ENCODE measurements at places on chromosomes 13 and 19. TPM values are rescaled to one million over a fixed set of nuclear protein-coding genes. Genes with fewer than 3 reads are reported as not detected.

Gene VMAC
- total RNA-seq: 12.5 TPM

Gene KLF2
- total RNA-seq: 42.2 TPM

Gene SHC2
- 119 TPM for total RNA-seq

Gene DLEU7
- not detected for total RNA-seq

Gene ZNF823
- total RNA-seq: 4.7 TPM

Gene CEACAM19
- total RNA-seq: 5.3 TPM

Gene PPM1N
- not detected for total RNA-seq

Gene KPNA3
- 10.9 TPM for total RNA-seq

Gene ESD
- total RNA-seq: 45.4 TPM

Gene RAB4B
- total RNA-seq: 20.4 TPM

DNA sequence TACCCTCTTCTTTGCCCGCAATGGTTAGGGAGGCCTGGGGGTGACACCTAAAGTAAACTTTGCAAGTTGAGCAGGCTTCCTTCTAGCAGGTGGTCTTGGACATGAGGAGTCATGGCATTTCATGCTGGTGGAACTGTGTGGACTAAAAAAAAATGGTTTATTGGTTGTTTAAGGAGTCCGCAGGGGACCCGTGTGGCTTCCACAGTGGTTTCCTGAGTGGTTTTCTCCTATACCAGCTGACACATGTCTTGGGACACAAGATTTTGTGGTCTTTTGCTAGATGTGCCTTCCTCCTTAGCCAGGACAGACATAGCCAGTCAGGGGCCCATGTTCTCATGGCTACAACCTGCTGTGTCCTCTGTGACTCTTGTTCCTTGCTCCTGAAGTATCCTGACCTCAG lies 1.5 kb downstream of the ZNF543 start:
- no peak overlapping the region for H3K4me3 ChIP-seq
- H3K27me3 ChIP-seq: peaks cover 8% of the 10 kb centered on the region
- H3K27ac ChIP-seq: no peak overlapping the region
- H3K36me3 ChIP-seq: peaks cover 6% of the 10 kb centered on the region

GRCh38 chr19:41977916-41978315 lies 16.1 kb downstream of the ATP1A3 start:
- no peaks in the 10 kb centered on the region for H3K36me3 ChIP-seq
- H3K27me3 ChIP-seq: no peaks in the 10 kb centered on the region
- no peak for DNase-seq
- H3K4me1 ChIP-seq: no peaks in the 10 kb centered on the region
- no peak overlapping the region for H3K4me3 ChIP-seq

DNA sequence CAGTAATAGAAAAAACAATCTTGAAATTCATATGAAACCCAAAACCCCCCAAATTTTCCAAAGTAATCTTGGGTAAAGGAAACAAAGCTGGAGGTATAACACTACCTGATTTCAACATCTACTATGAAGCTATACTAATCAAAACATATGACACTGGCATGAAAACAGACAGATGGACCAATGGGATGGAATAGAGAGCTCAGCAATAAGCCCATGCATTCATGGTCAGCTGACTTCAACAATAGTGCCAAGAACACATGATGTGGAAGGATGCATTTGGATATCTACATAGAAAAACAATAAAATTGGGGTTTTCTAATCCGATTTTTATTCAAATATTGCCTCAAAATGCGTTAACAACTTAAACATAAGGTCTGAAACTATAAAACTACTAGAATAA lies 32.2 kb upstream of the ZNF766 start:
- H3K27ac ChIP-seq: no peak overlapping the region
- DNase-seq: no peak
- H3K27me3 ChIP-seq: no peaks in the 10 kb centered on the region
- H3K4me1 ChIP-seq: no peaks in the 10 kb centered on the region

DNA sequence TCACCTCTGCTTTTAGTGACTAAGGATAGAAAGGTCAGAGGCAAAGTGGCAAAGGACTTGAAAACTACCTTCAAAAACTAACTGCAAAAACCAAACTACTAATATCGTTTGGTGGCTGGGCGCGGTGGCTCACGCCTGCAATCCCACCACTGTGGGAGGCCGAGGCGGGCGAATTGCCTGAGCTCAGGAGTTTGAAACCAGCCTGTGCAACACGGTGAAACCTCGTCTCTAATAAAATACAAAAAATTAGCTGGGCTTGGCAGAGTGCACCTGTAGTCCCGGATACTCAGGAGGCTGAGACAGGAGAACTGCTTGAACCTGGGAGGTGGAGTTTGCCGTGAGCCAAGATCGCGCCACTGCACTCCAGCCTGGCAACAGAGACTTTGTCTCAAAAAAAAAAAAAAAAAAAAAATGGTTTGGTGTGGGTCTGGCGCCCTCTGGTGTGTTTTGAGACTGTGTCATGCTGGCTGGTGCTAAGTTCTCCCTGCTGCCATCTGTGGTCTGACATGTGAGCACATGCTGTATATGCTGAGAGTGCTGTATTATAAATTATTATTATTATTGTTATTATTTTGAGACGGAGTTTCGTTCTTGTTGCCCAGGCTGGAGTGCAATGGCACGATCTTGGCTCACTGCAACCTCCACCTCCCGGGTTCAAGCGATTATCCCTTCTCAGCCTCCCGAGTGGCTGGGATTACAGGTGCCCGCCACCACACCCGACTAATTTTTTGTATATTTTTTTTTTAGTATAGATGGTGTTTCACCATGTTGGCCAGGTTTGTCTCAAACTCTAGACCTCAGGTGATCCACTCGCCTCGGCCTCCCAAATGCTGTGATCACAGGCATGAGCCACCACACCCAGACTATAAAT lies 36.0 kb upstream of the RNF17 start:
- no peak overlapping the region for H3K27ac ChIP-seq
- no peaks in the 10 kb centered on the region for H3K27me3 ChIP-seq
- no peaks in the 10 kb centered on the region for H3K36me3 ChIP-seq
- peak; percentile 83 for DNase-seq

DNA sequence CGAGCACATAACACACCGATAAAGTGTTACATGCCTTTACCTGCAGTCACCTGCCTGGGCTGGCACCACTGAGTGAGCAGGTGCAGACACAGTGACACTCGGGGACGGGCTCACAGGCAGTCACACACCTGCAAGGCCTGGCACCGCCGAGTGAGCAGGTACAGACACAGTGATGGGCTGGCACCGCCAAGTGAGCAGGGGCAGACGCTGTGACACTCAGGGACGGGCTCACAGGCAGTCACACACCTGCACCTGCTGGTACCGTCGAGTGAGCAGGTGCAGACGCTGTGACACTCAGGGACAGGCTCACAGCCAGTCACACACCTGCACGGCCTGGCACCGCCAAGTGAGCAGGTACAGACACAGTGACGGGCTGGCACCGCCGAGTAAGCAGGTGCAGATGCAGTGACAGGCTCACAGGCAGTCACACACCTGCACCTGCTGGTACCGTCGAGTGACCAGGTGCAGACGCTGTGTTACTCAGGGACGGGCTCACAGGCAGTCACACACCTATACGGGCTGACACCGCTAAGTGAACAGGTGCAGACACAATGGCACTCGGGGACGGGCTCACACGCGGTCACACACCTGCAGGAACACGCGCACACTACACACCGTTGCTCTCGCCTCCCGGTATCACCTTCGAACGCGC lies 470 bp downstream of the ZNF835 start:
- H3K36me3 ChIP-seq: no peaks in the 10 kb centered on the region
- H3K4me3 ChIP-seq: no peak overlapping the region
- peak; percentile 82 for DNase-seq
- peaks cover 10% of the 10 kb centered on the region for H3K4me1 ChIP-seq
- H3K27ac ChIP-seq: peak overlapping the region; percentile 53
- no peaks in the 10 kb centered on the region for H3K27me3 ChIP-seq

GRCh38 chr19:17243211-17243829 lies 2.4 kb downstream of the NR2F6 start:
- H3K4me1 ChIP-seq: peaks cover 69% of the 10 kb centered on the region
- peak overlapping the region; percentile 44 for H3K4me3 ChIP-seq
- H3K36me3 ChIP-seq: no peaks in the 10 kb centered on the region
- peak overlapping the region; percentile 80 for H3K27ac ChIP-seq

DNA sequence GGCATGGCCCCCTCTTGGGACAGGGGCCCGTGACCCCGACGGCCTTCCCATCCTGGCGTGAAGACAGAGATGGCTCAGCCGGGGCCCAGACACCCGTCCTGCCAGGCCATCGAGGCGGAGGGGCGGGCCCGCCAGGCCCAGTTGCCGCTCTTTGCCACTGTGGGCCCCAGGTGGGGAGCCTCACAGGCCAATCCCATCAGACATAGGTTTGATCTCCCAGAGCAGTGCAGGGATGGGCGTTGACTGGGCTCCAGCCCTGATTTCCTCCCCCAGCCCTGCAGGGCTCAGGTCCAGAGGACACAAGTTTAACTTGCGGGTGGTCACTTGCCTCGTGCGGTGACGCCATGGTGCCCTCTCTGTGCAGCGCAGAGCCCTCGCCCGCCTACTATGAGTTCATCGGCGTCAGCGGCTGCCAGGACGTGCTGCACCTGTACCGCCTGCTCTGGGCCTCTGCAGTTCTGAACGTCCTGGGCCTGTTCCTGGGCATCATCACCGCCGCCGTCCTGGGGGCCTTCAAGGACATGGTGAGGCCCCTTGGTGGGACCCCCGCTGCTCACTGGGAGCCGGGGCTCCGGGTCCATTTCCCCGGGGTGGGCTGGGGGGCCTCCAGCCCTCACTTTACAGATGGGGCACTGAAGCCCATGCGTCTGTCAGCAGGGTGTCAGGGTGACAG lies 42.4 kb downstream of the TMEM255B start:
- H3K4me1 ChIP-seq: no peaks in the 10 kb centered on the region
- no peaks in the 10 kb centered on the region for H3K27me3 ChIP-seq
- no peak overlapping the region for H3K4me3 ChIP-seq
- no peak for DNase-seq
- no peaks in the 10 kb centered on the region for H3K36me3 ChIP-seq

GRCh38 chr19:51131780-51132680 lies 7.3 kb downstream of the SIGLEC9 start:
- no peak for DNase-seq
- H3K36me3 ChIP-seq: no peaks in the 10 kb centered on the region
- H3K4me1 ChIP-seq: peaks cover 8% of the 10 kb centered on the region
- no peak overlapping the region for H3K4me3 ChIP-seq
- peak overlapping the region; percentile 8 for H3K27ac ChIP-seq

- no peaks in the 10 kb centered on the region for H3K4me1 ChIP-seq
- H3K36me3 ChIP-seq: no peaks in the 10 kb centered on the region
- H3K27ac ChIP-seq: no peak overlapping the region
- no peak for DNase-seq
- no peaks in the 10 kb centered on the region for H3K27me3 ChIP-seq
Observed at GRCh38 chr13:77514336-77514726, 21.2 kb upstream of the SCEL start.

GRCh38 chr13:93118081-93118615 lies 108.5 kb upstream of the GPC6 start:
- no peak overlapping the region for H3K27ac ChIP-seq
- no peaks in the 10 kb centered on the region for H3K27me3 ChIP-seq
- no peak for DNase-seq
- H3K4me3 ChIP-seq: no peak overlapping the region

GRCh38 chr19:48424694-48425219 lies 21.0 kb upstream of the GRWD1 start:
- H3K36me3 ChIP-seq: no peaks in the 10 kb centered on the region
- H3K27me3 ChIP-seq: no peaks in the 10 kb centered on the region

DNA sequence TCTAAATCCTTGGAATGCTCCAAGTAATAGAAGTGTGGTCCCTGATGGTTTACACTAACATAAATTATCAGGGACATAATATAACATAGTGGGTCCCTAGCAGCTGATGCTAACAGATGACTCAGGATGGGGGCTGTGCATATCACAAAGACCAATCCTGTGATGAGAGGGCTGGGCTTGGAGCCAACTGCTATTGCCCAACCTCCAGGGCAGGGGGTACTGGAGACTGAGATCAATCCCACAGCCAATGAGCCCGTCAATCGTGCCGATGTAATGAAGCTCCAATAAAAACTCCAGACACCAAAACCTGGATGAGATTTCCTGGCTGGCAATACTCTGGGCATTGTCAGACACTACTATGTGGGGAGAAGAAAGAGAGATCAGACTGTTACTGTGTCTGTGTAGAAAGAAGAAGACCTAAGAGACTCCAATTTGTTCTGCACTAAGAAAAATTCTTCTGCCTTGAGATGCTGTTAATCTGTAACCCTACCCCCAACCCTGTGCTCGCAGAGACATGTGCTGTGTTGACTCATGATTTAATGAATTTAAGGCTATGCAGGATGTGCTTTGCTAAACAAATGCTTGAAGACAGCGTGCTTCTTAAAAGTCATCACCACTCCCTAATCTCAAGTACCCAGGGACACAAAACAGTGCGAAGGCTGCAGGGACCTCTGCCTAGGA lies 33.4 kb downstream of the ABCC4 start:
- peaks cover 16% of the 10 kb centered on the region for H3K4me1 ChIP-seq
- no peak overlapping the region for H3K4me3 ChIP-seq
- DNase-seq: no peak
- H3K27ac ChIP-seq: no peak overlapping the region
- no peaks in the 10 kb centered on the region for H3K27me3 ChIP-seq
- H3K36me3 ChIP-seq: no peaks in the 10 kb centered on the region

- peaks cover 23% of the 10 kb centered on the region for H3K4me1 ChIP-seq
- H3K36me3 ChIP-seq: no peaks in the 10 kb centered on the region
- no peaks in the 10 kb centered on the region for H3K27me3 ChIP-seq
Observed at GRCh38 chr19:12885749-12886650, 1.0 kb downstream of the KLF1 start.

GRCh38 chr13:75934889-75935288 lies 298.8 kb downstream of the LMO7 start:
- H3K4me1 ChIP-seq: no peaks in the 10 kb centered on the region
- no peak for DNase-seq
- H3K4me3 ChIP-seq: no peak overlapping the region
- no peaks in the 10 kb centered on the region for H3K27me3 ChIP-seq
- no peaks in the 10 kb centered on the region for H3K36me3 ChIP-seq

- no peak for DNase-seq
- H3K36me3 ChIP-seq: no peaks in the 10 kb centered on the region
- H3K27me3 ChIP-seq: no peaks in the 10 kb centered on the region
- H3K4me1 ChIP-seq: no peaks in the 10 kb centered on the region
- no peak overlapping the region for H3K27ac ChIP-seq
Observed at GRCh38 chr19:54530866-54531265, 28.2 kb downstream of the LAIR2 start.

DNA sequence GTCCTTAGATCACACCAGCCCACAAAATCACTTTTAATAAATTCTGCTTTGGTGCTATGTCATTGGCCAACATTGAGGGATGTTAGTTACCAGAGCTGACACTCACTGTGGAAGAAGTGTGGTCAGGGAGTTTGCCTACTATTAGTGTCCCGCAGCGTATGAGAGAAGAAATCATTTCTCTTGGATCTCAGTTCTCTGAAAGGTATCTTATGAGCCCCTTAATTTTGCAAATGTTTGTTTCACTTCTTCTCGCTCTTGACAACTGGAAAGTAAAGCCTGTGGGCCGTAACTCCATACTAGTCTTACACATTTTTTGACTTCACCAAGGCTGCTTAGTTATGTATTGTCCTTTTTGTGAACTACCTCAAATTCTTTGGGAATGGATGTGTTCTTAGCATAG lies 80.9 kb downstream of the FLT1 start:
- no peak overlapping the region for H3K27ac ChIP-seq
- H3K4me3 ChIP-seq: no peak overlapping the region
- no peaks in the 10 kb centered on the region for H3K36me3 ChIP-seq

Measured in body of pancreas (tissue), 4 donors.